ENCODE measurements at places on chromosomes 1 and 21. TPM values are rescaled to one million over a fixed set of nuclear protein-coding genes. Genes with fewer than 3 reads are reported as not detected.

LCE3D gene
- polyA plus RNA-seq: not detected

S100A7 gene
- polyA plus RNA-seq: not detected

NCMAP gene
- 3.2 TPM for polyA plus RNA-seq

GUCA2B gene
- polyA plus RNA-seq: not detected

IL6R gene
- polyA plus RNA-seq: 12.3 TPM

ADAMTS1 gene
- 26.7 TPM for polyA plus RNA-seq

PTPRF gene
- polyA plus RNA-seq: 44.3 TPM

CFAP45 gene
- 0.33 TPM for polyA plus RNA-seq

SPTA1 gene
- polyA plus RNA-seq: 0.18 TPM

S100A11 gene
- 1,637 TPM for polyA plus RNA-seq

DENND2D gene
- polyA plus RNA-seq: 9.6 TPM

KLF17 gene
- polyA plus RNA-seq: not detected

S100A12 gene
- 150 TPM for polyA plus RNA-seq

COL8A2 gene
- polyA plus RNA-seq: 0.83 TPM

SMPDL3B gene
- polyA plus RNA-seq: 20.3 TPM

C8A gene
- polyA plus RNA-seq: not detected

CIART gene
- polyA plus RNA-seq: 2.2 TPM

TGFB2 gene
- polyA plus RNA-seq: 1.7 TPM

NBPF10 gene
- 0.88 TPM for polyA plus RNA-seq

GBP7 gene
- polyA plus RNA-seq: not detected

BCAS2 gene
- polyA plus RNA-seq: 29.3 TPM

ARHGAP30 gene
- polyA plus RNA-seq: 9.8 TPM

GBP4 gene
- 2.8 TPM for polyA plus RNA-seq

PBX1 gene
- polyA plus RNA-seq: 24.1 TPM

KCNJ10 gene
- polyA plus RNA-seq: not detected

PKLR gene
- polyA plus RNA-seq: 0.02 TPM

FCRL5 gene
- not detected for polyA plus RNA-seq

CRP gene
- polyA plus RNA-seq: 4.6 TPM

COL9A2 gene
- polyA plus RNA-seq: 0.91 TPM

CITED4 gene
- polyA plus RNA-seq: 6.0 TPM

LCE2C gene
- not detected for polyA plus RNA-seq

LRRC8B gene
- 2.3 TPM for polyA plus RNA-seq

CFAP410 gene
- polyA plus RNA-seq: 40.0 TPM

LYPLAL1 gene
- polyA plus RNA-seq: 10.1 TPM

TIAM1 gene
- 2.7 TPM for polyA plus RNA-seq

ARF1 gene
- 319 TPM for polyA plus RNA-seq

KRTAP12-2 gene
- polyA plus RNA-seq: 0.79 TPM

INAVA gene
- polyA plus RNA-seq: 2.2 TPM

RNU1-4 gene
- not detected for polyA plus RNA-seq

JAK1 gene
- 73.2 TPM for polyA plus RNA-seq

OLIG2 gene
- not detected for polyA plus RNA-seq

PDZK1 gene
- polyA plus RNA-seq: 0.07 TPM

RPTN gene
- not detected for polyA plus RNA-seq

LCA5L gene
- polyA plus RNA-seq: 0.36 TPM

PGLYRP4 gene
- polyA plus RNA-seq: not detected

TMEM82 gene
- 0.04 TPM for polyA plus RNA-seq

FNDC10 gene
- polyA plus RNA-seq: 0.52 TPM

GFI1 gene
- 0.22 TPM for polyA plus RNA-seq

PLA2G5 gene
- 0.52 TPM for polyA plus RNA-seq

ADGRB2 gene
- 1.2 TPM for polyA plus RNA-seq

PLEKHA6 gene
- 2.3 TPM for polyA plus RNA-seq

All from adipose tissue (tissue), 3 donors.